Activated CD4-positive, alpha-beta T cell treated with anti-CD3 and anti-CD28 coated beads, Interleukin-2, amount 10 ng/mL, durations not matched to agents 24 days and 14 days (primary cell): ENCODE measurements at places on chromosomes 2 and 18. TPM values are rescaled to one million over a fixed set of nuclear protein-coding genes. Genes with fewer than 3 reads are reported as not detected.

- no peak for DNase-seq
Measured at GRCh38 chr2:122748552-122749011, 993.1 kb downstream of the TSN start.

DNA sequence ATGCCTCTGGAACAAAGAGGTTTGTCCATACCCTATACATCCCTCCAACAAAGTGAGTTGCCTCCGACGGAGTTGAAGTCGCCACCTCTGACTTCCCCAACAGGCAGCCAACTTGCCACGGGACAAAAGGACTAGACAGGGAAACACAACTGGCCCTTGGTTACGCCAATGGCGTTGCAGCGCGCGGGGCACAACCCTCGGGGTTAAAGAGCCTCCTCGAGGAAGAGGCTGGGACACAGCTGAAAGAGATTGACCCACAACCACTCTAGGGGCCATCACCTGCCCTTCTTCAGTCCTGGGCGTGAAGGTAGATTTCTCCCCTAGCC, 545 bp downstream of the GTF3C2 start:
- peak; percentile 88 for DNase-seq

DNA sequence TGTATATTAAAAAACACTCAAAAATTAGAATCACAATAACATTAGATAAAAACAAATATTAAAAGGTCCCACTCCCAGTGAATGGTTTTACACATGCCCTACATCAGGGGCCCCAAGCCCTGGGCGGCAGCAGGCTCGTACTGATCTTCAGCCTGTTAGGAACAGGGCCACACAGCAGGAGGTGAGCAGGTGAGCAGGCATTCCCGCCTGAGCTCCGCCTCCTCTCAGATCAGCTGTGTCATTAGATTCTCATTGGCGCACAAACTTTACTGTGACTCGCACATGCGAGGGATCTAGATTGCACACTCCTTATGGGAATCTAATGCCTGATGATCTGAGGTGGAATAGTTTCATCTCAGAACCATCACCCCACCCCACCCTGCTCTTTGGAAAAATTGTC, 74.2 kb downstream of the MBD2 start:
- DNase-seq, result no peak

- no peak for DNase-seq
Measured at GRCh38 chr18:46035696-46036680, 36.1 kb downstream of the PSTPIP2 start.

DNA sequence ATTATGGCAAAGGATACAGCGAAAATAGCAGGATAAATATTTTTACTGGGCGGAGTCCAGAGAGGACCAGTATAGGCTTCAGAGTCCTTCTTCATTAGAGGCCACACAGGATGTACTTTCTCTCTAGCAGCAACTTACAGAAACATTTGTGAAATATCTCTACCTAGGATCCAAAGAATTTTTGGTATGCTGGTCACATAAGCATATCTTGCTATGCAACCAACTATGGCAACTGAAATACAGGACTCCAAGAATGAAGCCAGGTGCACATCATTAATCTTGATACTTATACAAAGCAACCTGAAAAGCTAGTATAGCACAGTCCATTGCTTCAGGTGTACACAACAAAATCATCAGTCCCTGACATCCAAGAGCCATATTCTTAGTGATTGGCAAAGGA, 59.1 kb upstream of the NABP1 start:
- no peak for DNase-seq

Gene KCNG2
- total RNA-seq, result not detected in 2 replicates

Gene FOXD4L1
- 0.17 and 0.30 TPM in 2 replicates for total RNA-seq

GRCh38 chr2:187383043-187383800, 64.8 kb downstream of the CALCRL start:
- no peak for DNase-seq

Gene C1QL2
- total RNA-seq, result not detected in 2 replicates

DNA sequence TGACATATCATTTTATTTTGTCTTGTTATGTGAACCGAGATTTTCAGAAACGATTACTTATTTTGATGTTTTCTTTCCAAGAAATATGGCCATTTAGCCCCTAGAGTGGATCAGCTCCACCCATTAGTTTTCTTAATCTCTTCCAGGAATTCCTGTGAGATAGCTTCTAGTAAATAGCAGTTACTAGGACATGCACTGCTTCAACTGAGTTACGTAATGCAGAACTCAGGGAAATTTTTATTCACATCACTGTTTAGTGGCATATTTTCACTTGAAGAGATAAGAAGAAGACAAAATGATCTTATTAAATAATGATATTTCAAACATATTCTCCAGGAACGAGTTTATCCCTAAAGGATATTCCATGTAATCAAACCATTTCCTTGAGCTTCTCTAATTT, 573.5 kb upstream of the CNTNAP5 start:
- no peak for DNase-seq

GRCh38 chr18:10228326-10228725, 226.1 kb upstream of the APCDD1 start:
- no peak for DNase-seq
